Stimulated activated CD8-positive, alpha-beta memory T cell treated with anti-CD3 and anti-CD28 coated beads, Interleukin-15, amount 100 ng/mL, for 48 hours (primary cell): ENCODE measurements at places on chromosomes 11 and 22.
A peak's percentile ranks its signal among the peaks of the same experiment; 100 is the strongest.

GRCh38 chr22:44429941-44430587 is 68.0 kb downstream of the RTL6 start:
- DNase-seq = no peak

- DNase-seq = no peak
Measured at GRCh38 chr11:72735495-72736027, 16.6 kb downstream of the ARAP1 start.

GRCh38 chr11:61334434-61335354 is 1.7 kb downstream of the TKFC start:
- DNase-seq = no peak

GRCh38 chr22:42865536-42865935 is 8.5 kb upstream of the ARFGAP3 start:
- DNase-seq = no peak

GRCh38 chr11:42255906-42256305 is 796.5 kb upstream of the LRRC4C start:
- no peak for DNase-seq

DNA sequence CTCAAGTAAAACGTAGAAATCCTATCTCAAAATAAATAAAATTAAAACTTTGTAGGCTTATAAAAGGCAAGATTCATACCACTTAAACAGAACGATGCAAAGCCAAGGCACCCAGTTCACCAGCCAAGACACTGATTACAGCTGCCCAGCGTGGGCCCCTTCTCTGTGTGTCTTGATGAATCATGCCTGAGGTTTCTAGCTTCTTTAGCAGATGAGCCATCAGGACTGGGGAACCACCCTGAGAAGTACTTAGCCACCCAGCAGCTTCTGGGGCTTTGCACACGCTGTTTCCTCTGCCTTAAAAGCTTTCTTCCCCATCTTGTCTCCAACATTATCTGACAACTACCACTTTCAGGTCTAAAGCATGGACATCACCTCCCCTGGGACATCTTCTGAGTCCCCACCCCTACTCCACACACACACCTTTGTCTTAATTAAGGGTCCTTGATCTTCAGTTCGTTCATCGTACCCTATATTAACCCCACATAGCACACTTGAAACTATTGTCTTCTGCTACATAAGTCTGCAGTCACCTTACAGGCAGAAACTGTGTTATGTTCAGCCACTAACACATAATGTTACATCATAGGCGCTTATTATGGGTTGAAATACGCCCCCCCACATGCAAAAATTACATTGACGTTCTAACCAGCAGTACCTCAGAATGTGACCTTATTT is 8.7 kb upstream of the LAYN start:
- peak; percentile 66 for DNase-seq

DNA sequence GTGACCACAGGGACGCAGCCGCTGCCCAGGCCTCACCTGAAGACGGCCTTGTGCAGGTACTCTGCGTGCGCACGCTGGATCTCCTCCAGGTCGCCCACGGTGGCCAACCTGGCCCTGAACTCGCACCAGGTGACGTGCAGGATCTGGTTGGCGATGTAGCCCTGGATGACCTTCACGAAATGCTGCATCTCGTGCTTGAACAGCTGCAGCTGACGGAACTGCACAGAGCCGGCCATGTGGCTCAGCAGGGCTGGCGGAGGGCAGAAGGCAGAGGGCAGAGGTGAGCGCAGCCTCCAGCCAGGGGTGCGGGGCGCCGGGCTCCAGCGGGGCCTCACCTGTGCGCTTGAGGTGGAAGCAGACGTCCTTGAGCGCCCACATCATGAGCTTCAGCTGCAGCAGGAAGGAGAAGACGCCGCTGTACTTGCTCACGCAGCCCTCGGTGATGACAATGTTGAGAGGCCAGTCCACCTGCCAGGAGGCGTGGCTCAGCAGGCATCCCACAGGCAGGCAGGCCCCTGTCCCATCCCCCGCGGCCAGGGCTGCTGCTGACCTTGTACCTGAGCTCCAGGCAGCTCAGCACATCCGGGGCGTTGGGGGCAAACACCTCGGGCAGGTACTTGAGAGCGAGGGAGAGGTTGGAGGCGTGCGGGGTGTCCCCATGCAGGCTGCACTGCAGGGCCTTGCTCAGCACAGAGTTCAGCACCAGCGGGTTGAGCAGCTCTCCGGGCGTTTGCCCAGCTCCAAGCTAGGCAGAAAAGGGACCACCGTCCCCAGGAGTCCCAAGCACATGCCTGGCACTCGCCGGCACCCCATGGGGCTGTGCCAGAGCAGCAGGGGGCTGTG is 17.6 kb downstream of the SELENOO start:
- no peak for DNase-seq
